ENCODE measurements at places on chromosomes 6 and 20.

DNA sequence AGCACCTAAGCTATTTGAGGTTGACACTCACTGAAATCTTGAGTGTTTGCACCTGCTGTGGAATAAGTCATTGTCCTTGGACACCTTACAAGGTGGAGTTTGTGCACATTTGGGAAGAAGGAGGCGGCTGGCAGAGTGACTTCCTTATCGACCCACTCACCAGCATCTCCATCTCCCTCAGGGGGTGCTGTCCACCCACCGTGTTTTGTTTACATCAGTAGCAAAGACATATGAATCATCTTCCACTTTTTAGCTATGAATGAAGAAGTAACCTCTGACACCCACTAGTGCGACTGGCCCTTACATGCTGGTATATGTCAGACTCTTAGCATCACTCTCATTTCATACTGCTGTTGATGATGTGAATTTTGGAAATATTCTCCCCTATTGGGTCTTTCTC is 119.5 kb upstream of the SGK1 start:
- no peak for DNase-seq

DNA sequence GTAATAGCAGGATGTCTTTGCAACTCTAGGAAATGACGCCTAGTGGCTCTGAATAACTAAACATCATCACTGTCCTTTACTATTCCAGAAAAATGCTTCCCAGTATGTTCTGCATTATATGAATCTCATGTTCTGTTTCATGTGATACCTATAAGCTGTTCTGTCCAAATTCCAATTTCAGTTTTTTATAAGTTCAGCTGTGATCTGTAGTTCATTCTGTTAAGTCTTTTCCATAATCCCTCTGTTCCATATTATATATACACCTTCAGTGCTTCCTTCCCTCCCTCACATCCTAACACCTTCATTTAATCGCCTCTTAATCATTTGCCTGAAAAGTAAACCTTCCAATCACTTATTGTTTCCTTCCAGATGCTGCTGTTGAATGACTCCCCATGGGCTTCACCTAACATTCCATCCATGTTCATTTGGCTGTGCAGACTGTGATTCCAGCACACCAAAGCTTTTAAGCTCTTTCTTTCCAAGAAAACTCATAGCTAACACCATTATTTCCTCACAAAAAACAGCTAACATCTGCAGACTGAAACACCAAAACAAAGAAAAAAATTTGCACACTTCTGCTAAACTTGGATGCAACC is 18.6 kb downstream of the HMGCLL1 start:
- DNase-seq, result no peak

GRCh38 chr20:62143957-62144825 is 622 bp downstream of the SS18L1 start:
- peak; percentile 76 for DNase-seq

GRCh38 chr6:2450546-2450945 is 205.1 kb upstream of the GMDS start:
- peak; percentile 74 for DNase-seq

All from cardiac muscle cell (in vitro differentiated cells and primary cell).